ENCODE measurements at places on chromosomes 5 and 9. TPM values are rescaled to one million over a fixed set of nuclear protein-coding genes. Genes with fewer than 3 reads are reported as not detected.

The PHF24 gene
- polyA plus RNA-seq, result not detected

The MYORG gene
- 0.27 TPM for polyA plus RNA-seq

The IL4 gene
- not detected for polyA plus RNA-seq

The SPATA31D4 gene
- not detected for polyA plus RNA-seq

The SLC6A3 gene
- 0.19 TPM for polyA plus RNA-seq

The FAM200C gene
- polyA plus RNA-seq, result 0.28 TPM

The ADAMTS6 gene
- 4.1 TPM for polyA plus RNA-seq

The ENHO gene
- polyA plus RNA-seq, result 0.13 TPM

GRCh38 chr5:168177831-168178450 lies 113.5 kb upstream of the WWC1 start:
- H3K4me3 ChIP-seq, result no peak overlapping the region
- no peaks in the 10 kb centered on the region for H3K4me1 ChIP-seq
- no peaks in the 10 kb centered on the region for H3K27me3 ChIP-seq

- no peaks in the 10 kb centered on the region for H3K27me3 ChIP-seq
- DNase-seq, result no peak
- H3K4me1 ChIP-seq, result no peaks in the 10 kb centered on the region
- H3K27ac ChIP-seq, result no peak overlapping the region
- no peaks in the 10 kb centered on the region for H3K36me3 ChIP-seq
Observed at GRCh38 chr5:53326424-53327153, 153.8 kb upstream of the FST start.

DNA sequence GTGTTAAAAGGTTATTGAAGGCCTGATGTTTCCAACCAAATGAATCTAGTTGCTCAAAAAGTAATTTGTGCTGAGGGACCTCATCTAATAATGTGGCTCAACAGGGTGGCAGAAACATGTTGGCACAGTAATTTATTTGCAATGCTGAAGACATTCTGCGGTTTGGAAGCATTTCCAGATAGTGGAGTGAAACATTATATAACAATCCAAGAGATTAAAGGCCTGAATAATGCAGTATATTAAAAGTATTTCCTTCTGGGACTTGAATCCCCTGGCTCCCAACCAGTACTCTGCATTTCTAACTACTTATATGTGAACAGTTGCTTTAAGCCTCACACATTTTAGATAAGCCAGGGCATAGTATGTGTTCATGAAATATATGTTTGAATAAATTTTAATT lies 25.9 kb upstream of the ALDH1A1 start:
- no peaks in the 10 kb centered on the region for H3K27me3 ChIP-seq
- no peaks in the 10 kb centered on the region for H3K36me3 ChIP-seq
- no peak overlapping the region for H3K27ac ChIP-seq
- no peaks in the 10 kb centered on the region for H3K4me1 ChIP-seq
- no peak for DNase-seq
- H3K4me3 ChIP-seq, result no peak overlapping the region

GRCh38 chr9:99285965-99286364 lies 63.9 kb downstream of the SEC61B start:
- H3K27me3 ChIP-seq, result no peaks in the 10 kb centered on the region
- H3K27ac ChIP-seq, result no peak overlapping the region
- H3K4me3 ChIP-seq, result no peak overlapping the region

- H3K4me1 ChIP-seq, result peaks cover 13% of the 10 kb centered on the region
- H3K27ac ChIP-seq, result no peak overlapping the region
- H3K27me3 ChIP-seq, result no peaks in the 10 kb centered on the region
- no peaks in the 10 kb centered on the region for H3K36me3 ChIP-seq
- no peak overlapping the region for H3K4me3 ChIP-seq
Observed at GRCh38 chr5:56070851-56071465, 76.2 kb upstream of the IL6ST start.

- no peaks in the 10 kb centered on the region for H3K4me1 ChIP-seq
- H3K4me3 ChIP-seq, result no peak overlapping the region
- H3K27me3 ChIP-seq, result no peaks in the 10 kb centered on the region
- no peak overlapping the region for H3K27ac ChIP-seq
- no peaks in the 10 kb centered on the region for H3K36me3 ChIP-seq
Observed at GRCh38 chr5:143624465-143624864, 187.5 kb upstream of the HMHB1 start.

GRCh38 chr5:95822043-95822541 lies 434 bp downstream of the GLRX start:
- H3K4me3 ChIP-seq, result peak overlapping the region; percentile 100
- H3K27ac ChIP-seq, result peak overlapping the region; percentile 65

DNA sequence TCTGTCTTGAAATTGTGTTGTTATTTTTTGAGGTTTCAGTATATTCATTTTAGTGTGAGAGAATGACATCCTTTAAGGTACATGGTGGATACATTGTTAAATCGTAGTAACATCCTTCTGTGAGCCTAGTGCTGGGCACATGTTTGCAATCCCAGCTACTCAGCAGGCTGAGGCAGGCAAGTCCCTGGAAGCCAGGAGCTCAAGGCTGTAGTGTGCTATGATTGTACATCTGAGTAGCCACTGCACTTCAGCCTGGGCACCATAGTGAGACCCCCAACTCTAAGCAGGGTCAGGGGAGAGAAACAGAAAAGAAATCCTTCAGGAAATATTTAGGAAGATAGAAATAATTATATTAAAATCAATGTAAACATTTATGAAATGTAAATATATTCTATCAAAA lies 62.3 kb downstream of the ZCCHC7 start:
- no peak for DNase-seq
- no peaks in the 10 kb centered on the region for H3K27me3 ChIP-seq
- H3K4me3 ChIP-seq, result no peak overlapping the region
- H3K4me1 ChIP-seq, result peaks cover 15% of the 10 kb centered on the region

DNA sequence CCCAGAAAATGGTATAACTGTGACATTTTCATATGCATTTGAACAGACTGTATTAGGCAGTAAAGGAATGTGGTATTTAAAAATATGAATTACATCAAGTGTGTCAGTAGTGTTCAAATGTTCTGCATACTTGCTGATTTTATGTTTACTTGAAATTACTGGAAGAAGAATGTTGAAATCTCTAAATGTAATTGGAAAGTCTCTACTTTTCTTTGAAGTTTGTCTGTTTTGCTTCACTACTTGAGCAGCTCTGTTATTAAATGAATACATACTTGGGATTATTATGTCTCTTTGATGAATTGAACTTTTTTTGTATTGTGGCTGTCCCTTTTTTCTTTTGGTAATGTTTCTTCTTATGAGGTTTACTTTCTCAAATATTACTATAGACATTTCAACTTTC lies 205.6 kb downstream of the TAF11L14 start:
- no peaks in the 10 kb centered on the region for H3K36me3 ChIP-seq
- H3K4me3 ChIP-seq, result no peak overlapping the region
- DNase-seq, result no peak
- H3K4me1 ChIP-seq, result no peaks in the 10 kb centered on the region

DNA sequence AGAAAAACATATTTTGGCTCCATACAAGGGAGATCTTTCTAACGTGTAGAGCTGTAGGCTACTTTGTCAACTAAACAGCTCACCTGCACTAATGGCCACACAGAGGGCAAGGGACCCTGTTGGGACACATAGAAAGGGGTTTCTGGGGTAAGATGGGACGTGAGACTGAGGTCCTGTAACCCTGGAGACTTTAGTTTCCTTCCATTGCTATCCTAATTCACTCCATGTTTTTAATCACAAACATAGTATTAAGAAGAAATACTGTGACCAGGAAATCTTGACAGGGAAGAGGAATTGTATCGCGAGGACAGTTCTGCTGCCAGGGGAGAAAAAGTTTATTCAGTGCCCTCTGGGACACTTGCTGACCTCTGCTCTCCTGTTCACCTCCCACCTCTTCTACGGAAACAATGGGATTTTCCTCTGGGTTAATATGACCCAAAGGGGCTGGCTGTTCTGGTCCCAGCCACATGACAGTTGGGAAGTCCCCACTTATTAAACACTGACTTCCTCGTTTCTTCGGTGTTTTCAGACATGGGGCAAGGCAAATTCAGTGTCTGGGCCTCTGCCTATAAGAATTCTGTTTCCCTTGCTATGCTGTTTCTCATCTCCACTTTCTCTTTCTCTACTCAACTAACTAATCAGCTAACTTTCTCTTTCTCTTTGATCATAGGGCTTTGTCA lies 106.9 kb upstream of the SEMA6A start:
- H3K36me3 ChIP-seq, result no peaks in the 10 kb centered on the region
- H3K27me3 ChIP-seq, result no peaks in the 10 kb centered on the region
- H3K4me1 ChIP-seq, result no peaks in the 10 kb centered on the region

DNA sequence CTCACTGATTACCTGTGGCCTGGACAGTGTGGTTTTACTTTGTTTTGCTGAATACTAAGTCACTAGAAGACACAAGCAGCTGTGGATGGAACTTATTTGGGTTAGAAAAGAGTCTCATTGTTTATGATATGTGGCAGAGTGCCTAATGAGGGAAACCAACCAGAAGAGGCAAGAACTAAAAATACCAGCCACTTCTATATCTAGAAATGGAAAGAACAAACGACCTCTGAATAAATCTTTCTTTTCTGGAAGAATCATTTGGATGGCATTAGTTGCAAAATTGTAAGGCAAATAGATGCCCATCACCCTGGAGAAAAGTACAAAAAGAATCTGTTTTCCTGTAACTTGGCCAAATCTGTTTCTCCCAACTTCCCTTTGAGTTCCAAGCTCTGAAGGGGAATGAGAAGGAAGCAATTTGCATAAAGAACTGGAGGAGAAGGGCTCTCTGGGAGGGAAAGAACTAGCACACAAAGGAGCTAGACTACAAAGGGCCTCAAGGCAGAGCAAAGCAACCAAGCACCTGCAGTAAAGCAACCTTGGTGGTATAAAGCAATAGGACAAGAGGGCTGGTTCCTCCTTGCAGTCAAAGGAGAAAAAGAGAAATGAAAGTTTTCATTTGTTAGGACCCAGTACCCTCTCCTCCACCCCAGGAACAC lies 455.4 kb downstream of the CAAP1 start:
- H3K4me3 ChIP-seq, result no peak overlapping the region
- no peaks in the 10 kb centered on the region for H3K36me3 ChIP-seq
- H3K27me3 ChIP-seq, result no peaks in the 10 kb centered on the region
- DNase-seq, result no peak
- no peaks in the 10 kb centered on the region for H3K4me1 ChIP-seq
- no peak overlapping the region for H3K27ac ChIP-seq

DNA sequence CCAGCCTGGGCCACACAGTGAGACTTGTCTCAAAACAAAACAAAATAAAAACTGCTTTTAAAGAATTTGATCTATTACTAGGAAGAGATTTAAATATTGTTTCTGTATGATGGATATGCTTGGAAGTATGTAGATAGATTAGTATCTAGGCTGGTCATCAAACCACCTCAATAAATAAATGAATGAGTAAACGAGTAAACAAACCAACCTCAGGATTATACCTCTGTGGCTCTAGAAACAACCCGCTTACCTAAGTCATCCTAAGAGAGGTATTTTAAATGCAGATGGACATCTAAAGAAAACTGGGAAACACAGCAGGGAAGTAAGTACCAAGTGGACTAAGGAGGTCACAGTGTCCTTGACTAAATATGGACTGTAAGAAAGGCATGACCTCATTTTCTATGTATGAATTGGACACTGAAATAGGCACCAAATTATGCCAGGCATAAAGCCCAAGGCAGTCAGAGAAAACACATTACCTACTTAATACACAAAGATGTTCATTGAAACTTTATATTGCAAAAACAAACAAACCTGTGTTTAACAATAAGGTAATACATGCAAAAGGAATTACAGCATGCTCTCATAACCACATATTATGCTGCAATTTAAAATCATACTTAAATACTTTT lies 7.3 kb downstream of the ANKH start:
- no peak for DNase-seq
- H3K4me3 ChIP-seq, result no peak overlapping the region
- H3K27me3 ChIP-seq, result no peaks in the 10 kb centered on the region
- H3K36me3 ChIP-seq, result no peaks in the 10 kb centered on the region

DNA sequence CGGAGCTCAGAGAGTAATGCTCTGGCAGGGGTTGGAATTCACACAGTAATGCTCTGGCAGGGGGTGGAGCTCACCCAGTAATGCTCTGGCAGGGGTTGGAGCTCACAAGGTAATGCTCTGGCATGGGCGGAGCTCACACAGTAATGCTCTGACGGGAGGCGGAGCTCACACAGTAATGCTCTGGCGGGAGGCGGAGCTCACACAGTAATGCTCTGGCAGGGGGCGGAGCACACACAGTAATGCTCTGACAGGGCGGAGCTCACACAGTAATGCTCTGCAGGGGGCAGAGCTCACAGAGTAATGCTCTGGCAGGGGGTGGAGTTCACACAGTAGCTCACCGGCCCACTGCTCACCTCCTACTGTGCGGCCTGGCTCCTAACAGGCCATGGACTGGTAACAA lies 47.2 kb upstream of the LPCAT1 start:
- no peak overlapping the region for H3K27ac ChIP-seq
- H3K4me1 ChIP-seq, result no peaks in the 10 kb centered on the region
- H3K27me3 ChIP-seq, result no peaks in the 10 kb centered on the region
- peaks cover 21% of the 10 kb centered on the region for H3K36me3 ChIP-seq
- no peak for DNase-seq
- no peak overlapping the region for H3K4me3 ChIP-seq

DNA sequence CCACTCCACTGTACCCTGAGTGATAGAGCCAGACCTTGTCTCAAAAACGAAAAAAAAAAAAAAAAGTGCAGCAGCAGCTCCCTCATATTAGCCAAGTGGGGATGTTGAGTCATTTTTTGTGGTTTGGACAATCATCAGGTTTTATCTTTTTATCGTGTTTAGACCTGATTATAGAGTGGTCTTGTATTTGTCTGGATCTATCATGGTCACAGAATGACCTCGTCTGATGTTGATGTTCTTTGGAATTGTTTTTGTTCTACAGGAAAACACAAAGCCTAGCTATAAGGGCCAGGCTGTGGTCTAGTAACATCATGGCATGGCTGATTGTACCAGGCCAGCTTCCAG lies 1.6 kb upstream of the FBXW11 start:
- no peaks in the 10 kb centered on the region for H3K36me3 ChIP-seq

DNA sequence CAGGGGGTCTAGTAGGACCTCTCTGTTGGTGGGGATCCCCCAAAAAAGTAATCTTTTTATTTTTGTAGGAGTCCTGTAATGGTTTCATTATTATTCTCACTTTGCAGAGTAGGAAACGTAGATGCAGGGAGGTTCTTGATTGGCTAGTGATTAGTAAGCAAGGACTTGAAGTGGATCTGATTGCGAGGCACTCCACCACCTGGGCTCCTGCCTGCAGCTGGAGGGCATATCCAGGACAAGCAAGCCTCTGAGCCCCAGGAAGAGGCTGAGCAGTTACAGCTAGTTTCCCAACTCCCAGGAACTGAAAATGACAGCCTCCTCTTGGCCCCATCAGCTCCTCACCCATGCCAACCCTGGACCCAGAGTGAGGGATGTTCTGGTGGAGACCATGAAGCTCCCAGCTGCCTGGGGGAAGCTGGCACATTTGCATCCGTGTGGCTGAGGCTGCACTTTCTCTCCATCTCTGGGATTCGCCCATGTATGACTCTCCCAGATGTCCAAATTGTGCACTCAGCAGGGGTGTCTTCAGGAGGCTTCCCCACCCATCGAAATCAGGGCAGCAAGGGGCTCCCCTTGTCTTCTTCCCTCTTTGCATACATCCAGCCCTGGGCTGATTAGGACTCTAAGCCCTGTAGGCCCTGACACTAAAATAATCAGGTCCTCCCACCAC lies 10.2 kb downstream of the KCNIP1 start:
- H3K27me3 ChIP-seq, result no peaks in the 10 kb centered on the region
- no peak for DNase-seq
- H3K36me3 ChIP-seq, result no peaks in the 10 kb centered on the region
- H3K4me3 ChIP-seq, result no peak overlapping the region
- H3K27ac ChIP-seq, result no peak overlapping the region
